Renal pelvis (tissue), 12 donors: ENCODE measurements at places on chromosomes 3 and 15. TPM values are rescaled to one million over a fixed set of nuclear protein-coding genes. Genes with fewer than 3 reads are reported as not detected.

GRCh38 chr3:186241910-186242821 is 119.9 kb downstream of the DGKG start:
- no peak for DNase-seq

CCDC32 gene
- 27.2 TPM for polyA plus RNA-seq

GRCh38 chr3:187979564-187979963 is 174.4 kb upstream of the LPP start:
- DNase-seq: no peak

DNA sequence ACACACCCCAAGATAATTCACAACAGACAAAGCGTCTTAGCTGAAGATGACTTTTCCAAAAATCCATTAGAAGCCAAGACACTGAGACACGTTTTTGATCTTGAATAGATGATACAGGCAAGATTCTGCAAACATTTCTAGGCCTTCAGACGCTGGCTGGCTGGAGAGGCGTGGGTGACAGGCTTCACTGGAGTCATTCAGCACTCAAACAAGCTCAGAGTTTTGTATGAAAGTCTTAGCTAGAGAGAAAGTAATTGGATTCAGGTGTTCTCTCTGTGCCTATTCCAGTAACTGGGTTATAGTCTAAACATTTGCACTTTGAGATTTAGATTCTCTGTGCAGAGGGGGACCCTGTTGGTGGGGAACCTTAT is 147.7 kb upstream of the BHLHE40 start:
- DNase-seq: no peak

DNA sequence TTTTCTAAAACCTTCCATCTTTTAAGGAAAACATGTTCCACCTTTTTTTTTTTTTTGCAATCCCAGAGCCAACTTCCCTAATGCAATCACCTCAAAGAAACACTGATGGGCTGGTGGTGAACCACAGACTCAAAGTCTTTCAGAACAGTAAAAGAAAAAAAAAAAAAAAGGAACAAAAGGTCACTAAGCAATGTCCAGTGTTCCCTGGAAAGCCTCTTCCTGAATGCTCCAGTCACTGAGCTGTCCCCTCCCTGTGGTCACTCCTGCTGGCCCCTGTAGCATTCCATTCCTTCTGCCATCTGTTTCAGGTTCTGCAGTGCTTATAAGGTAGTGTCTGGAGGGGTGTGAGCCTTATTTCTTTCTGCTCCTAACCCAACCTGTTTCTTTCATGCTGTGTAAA is 53.3 kb downstream of the AAGAB start:
- no peak for DNase-seq

DNA sequence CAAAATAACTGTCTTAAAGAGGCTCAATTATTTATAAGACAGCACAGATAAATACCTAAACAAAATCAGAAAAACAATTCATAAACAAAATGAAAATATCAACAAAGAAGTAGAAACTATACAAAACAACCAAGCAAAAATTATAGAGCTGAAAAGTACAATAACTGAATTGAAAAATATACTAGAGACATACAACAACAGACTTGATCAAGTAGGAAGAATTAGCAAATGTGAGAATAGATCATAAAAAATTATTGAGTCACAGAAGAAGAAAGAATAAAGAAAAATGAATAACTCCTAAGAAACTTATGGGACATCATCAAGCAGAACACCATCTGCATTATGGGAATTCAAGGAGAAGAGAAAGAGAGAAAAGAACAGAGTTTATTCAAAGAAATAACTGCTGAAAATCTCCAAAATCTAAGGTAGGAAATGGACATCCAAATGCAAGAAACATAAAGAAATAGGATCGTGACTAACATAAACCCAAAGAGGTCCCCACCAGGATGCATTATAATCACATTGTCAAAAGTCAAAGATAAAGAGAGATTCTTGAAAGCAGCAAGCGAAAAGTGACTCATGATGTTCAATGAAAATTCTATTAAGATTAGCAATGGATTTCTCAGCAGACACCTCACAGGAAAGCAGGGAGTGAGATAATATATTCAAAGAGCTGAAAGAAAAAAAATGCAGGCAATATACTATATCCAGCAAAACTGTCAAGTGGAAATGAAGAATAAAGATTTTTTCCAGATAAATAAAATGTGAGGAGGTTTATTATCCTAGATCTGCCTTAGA is 85.9 kb downstream of the DCLK3 start:
- no peak for DNase-seq

DNA sequence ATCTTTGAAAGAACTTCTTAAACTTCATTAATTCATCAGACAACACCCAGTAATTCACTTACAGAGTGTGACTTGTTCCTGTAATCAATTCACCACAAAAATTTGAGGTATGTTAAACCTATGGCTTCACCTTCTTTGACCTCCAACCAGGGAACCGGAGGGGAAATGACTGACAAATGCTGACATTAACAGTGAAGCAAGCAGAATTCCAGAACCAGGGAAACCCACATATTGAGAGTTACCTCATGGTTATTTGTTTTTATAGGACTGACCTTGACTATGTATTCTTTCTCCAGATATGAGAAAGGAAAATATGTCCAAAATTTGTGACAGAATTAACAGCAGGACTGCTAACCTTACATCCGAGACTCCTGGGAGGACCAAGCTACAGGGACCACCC is 2.7 kb downstream of the P3H2 start:
- no peak for DNase-seq
